ENCODE measurements at places on chromosomes 12 and 14.

DNA sequence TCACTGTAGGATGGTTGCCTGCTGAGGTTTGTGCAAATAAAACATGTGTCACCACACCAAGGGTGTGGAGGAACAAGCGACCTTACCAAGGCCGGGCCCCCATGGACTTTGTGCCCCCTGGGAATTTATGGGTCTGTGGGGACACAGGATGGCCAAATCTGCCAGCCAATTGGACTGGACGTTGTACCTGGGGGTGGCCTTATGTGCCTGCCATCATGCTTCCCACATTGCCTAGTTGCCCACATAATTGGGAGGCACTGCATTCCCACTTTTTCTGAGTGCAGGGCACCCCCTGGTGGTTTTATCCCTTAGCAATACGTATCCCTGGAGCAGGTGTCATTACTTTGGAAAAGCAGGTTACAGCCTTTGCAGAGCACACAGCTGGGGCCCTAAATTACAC, 92.6 kb upstream of the TMPO start:
- H3K27me3 ChIP-seq, result peaks cover 11% of the 10 kb centered on the region
- H3K27ac ChIP-seq, result no peak overlapping the region
- H3K4me1 ChIP-seq, result peaks cover 40% of the 10 kb centered on the region

- DNase-seq, result no peak
- no peaks in the 10 kb centered on the region for H3K4me1 ChIP-seq
- no peaks in the 10 kb centered on the region for H3K27me3 ChIP-seq
Observed at GRCh38 chr12:92193846-92194245, 48.2 kb upstream of the BTG1 start.

DNA sequence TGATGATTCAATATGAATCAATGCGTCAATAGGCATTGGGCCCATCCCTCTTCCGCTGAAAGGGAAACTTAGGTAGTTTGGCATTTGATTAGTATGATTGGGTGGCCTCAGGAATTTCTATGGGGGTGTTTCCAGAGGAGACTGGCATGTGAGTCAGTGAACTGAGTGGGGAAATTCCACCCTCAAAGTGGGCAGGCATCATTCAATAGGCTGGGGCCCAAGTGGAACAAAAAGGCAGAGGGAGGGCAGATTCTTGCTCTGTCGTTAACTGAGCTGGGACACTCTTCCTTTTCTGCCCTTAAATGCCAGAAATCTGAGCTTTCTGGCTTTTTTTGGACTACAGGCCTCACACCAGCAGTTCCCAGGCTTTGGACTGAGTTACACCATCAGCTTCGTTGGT, 373.5 kb downstream of the RPS29 start:
- H3K27me3 ChIP-seq, result no peaks in the 10 kb centered on the region
- no peaks in the 10 kb centered on the region for H3K4me1 ChIP-seq
- no peaks in the 10 kb centered on the region for H3K36me3 ChIP-seq
- H3K4me3 ChIP-seq, result no peak overlapping the region
- H3K27ac ChIP-seq, result no peak overlapping the region

DNA sequence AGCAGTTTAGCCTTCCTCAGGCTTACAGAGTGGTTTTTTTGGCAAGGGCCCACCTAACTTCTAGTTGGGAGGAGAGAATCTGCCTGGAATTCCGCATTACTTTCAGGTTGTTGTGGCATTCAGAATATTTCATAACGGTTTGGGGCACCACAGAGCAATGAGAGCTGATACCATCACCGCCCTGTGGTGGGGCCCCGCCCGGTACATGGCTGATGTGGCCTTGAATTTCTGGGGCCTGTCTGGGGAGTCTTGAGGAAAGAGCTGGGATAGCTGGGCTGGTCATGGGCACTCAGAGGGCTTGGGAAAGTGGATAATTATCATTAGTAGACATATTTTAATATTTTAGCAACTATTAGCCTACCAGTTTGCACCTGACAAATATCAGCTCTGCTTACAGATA, 4.2 kb downstream of the TESPA1 start:
- H3K27me3 ChIP-seq, result peaks cover 40% of the 10 kb centered on the region
- no peak overlapping the region for H3K27ac ChIP-seq

DNA sequence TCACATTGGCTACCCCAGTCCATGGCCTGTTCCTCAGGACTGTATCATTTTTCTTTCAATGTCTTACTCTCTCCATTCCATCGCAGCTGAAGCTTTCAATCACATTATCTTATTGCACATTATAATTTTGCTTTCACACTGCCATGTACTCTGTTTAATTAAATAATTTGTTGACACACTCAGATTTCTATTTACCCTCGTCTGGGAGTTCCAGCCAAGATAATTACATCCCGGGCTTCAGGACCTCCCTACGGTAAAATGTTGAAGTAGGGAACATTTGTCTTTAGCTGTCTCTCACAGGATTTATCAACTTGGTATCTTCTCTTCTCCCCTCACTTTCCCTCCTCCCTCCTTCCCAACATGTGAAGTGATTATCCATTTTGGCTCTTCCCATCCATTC, 177.2 kb upstream of the RASSF8 start:
- no peaks in the 10 kb centered on the region for H3K36me3 ChIP-seq
- no peak overlapping the region for H3K4me3 ChIP-seq
- no peak overlapping the region for H3K27ac ChIP-seq
- no peaks in the 10 kb centered on the region for H3K4me1 ChIP-seq
- DNase-seq, result no peak

DNA sequence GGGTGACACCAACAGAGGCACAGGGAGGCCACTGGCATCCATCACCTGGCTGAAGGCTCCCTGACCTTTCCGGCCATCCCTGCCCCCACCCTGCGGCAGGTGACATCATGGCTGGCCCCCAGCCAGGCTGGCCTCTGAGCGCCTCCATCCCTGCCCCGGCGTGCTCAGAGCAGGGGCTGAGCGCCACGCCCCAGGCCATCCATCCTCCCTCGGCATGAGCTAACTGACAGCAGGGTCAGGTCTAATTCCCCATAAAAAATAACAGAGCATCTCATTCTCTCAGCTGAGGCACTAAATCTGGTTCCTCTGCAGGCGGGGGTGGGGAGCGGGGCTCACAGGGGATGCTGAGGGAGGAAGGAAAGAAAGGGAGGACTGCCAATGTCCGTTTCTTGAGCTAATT, 50.7 kb downstream of the PRIMA1 start:
- H3K27ac ChIP-seq, result no peak overlapping the region
- no peaks in the 10 kb centered on the region for H3K27me3 ChIP-seq
- no peak overlapping the region for H3K4me3 ChIP-seq
- peaks cover 10% of the 10 kb centered on the region for H3K4me1 ChIP-seq
- DNase-seq, result no peak

DNA sequence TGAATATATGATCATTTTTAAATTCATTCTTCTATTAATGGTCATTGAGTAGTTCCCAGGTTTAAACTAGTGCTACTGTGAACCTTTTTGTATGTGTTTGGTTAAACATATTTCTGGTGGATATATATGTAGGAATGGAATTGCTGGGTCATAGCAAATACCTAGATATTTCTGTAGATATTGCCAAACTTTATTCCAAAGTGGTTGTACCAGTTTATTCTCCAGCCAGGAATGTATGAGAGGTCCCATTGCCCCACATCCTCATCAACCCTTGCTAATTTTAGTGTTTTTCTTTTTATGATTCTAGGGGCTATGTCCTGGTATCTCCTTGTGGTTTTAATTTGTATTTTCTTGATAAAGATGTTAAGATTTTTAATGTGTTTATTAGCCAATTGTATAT, 3.1 kb downstream of the VEZT start:
- DNase-seq, result no peak
- H3K4me3 ChIP-seq, result no peak overlapping the region
- H3K27me3 ChIP-seq, result no peaks in the 10 kb centered on the region
- no peak overlapping the region for H3K27ac ChIP-seq

GRCh38 chr12:133203344-133204263, 22.3 kb downstream of the ZNF268 start:
- no peak overlapping the region for H3K4me3 ChIP-seq
- H3K27me3 ChIP-seq, result no peaks in the 10 kb centered on the region
- no peaks in the 10 kb centered on the region for H3K4me1 ChIP-seq
- DNase-seq, result no peak
- H3K36me3 ChIP-seq, result peaks cover 95% of the 10 kb centered on the region
- no peak overlapping the region for H3K27ac ChIP-seq

- peak; percentile 29 for DNase-seq
- no peaks in the 10 kb centered on the region for H3K36me3 ChIP-seq
- peaks cover 13% of the 10 kb centered on the region for H3K27me3 ChIP-seq
- no peak overlapping the region for H3K4me3 ChIP-seq
- no peaks in the 10 kb centered on the region for H3K4me1 ChIP-seq
- H3K27ac ChIP-seq, result no peak overlapping the region
Observed at GRCh38 chr12:7460375-7461259, 16.7 kb upstream of the CD163L1 start.

- peaks cover 31% of the 10 kb centered on the region for H3K4me1 ChIP-seq
- no peak overlapping the region for H3K27ac ChIP-seq
- no peak for DNase-seq
- H3K36me3 ChIP-seq, result peaks cover 44% of the 10 kb centered on the region
- H3K4me3 ChIP-seq, result no peak overlapping the region
Observed at GRCh38 chr14:23024612-23025075, 10.1 kb downstream of the PSMB5 start.

- peaks cover 4% of the 10 kb centered on the region for H3K4me1 ChIP-seq
- peaks cover 30% of the 10 kb centered on the region for H3K36me3 ChIP-seq
- no peak overlapping the region for H3K27ac ChIP-seq
- H3K4me3 ChIP-seq, result no peak overlapping the region
- no peak for DNase-seq
Observed at GRCh38 chr14:105007593-105008264, 13.2 kb downstream of the CDCA4 start.

GRCh38 chr12:124293286-124294003, 1.4 kb upstream of the RFLNA start:
- H3K4me3 ChIP-seq, result no peak overlapping the region
- H3K36me3 ChIP-seq, result no peaks in the 10 kb centered on the region
- peaks cover 32% of the 10 kb centered on the region for H3K27me3 ChIP-seq
- H3K27ac ChIP-seq, result no peak overlapping the region

- no peaks in the 10 kb centered on the region for H3K36me3 ChIP-seq
- DNase-seq, result no peak
- H3K4me1 ChIP-seq, result peaks cover 6% of the 10 kb centered on the region
- H3K4me3 ChIP-seq, result no peak overlapping the region
Observed at GRCh38 chr12:42663621-42664020, 74.1 kb upstream of the PRICKLE1 start.
